Mesothelial cell of epicardium (in vitro differentiated cells): ENCODE measurements at places on chromosomes 2 and 18.

DNA sequence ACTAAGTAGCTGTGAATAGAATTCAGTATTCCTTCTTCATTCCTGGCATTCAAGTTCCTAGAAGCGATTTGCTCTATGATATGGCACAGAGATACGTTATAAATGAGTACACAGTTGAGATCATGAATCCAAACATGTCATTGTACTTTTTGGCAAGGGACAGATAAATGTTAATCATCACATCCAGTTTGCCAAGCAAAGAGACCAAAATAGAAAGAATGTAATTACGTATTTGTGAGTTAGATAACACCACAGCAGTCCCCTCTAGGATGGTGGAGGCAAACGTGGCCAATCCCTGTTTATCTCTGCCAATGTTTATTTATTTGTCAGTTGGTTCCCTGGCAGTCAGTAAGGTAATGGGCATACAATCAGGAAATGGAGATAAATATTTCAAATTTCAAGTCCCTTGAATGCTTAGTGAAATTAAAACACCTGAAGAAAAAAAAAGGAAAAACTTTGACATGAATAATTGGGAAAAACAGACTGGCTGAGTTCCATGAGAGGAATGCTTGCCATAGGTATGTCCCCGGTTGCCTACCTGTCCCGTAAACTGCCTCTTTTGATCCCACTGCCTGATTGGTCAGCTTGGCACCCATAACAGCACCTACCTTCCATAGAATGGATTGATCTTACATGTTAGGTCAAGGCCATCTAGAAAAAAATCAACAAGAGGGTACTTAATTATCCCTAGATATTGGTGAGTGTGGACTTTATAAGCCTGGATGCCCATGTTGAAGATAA lies 451.1 kb upstream of the NETO1 start:
- no peak for DNase-seq

DNA sequence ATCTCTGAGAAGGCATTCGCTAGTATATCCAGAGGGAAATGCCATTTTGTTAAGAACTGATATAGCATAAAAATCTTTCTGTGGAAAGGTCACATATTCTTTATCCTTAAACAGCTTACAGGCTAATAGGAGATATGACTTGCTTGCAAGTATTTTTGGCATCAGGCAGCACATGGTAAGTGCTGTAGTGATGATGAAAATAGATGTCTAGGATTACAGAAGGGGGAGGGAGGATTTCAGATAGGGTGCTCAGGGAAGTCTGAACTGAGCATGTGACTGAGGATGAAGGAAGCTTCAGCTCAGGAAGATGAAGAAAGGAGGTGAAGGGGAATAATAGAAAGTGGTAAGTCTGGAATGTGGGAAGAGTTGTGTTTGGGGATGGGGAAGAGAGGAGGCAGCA lies 158.5 kb upstream of the NOSTRIN start:
- no peak for DNase-seq

GRCh38 chr2:80028051-80028450 lies 276.5 kb downstream of the LRRTM1 start:
- DNase-seq = no peak

- DNase-seq = no peak
Observed at GRCh38 chr2:33421820-33422219, 54.6 kb upstream of the RASGRP3 start.

DNA sequence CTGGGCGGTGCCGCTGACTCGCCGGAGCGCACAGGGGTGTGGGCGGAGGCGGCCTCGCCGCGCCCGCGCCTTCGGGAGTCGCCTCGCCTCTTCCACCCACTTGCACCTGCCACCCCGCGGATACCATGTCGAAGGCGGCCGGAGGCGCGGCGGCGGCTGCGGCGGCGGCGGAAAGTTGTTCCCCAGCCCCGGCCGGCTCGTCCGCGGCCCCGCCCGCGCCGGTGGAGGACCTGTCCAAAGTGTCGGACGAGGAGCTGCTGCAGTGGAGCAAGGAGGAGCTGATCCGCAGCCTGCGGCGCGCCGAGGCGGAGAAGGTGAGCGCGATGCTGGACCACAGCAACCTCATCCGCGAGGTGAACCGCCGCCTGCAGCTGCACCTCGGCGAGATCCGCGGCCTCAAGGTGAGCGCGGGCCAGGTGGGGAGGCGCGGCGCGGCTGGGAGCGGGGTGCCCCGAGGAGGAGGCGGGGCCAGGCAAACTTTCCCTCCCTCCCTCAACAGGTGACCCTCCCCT lies 766 bp downstream of the CCDC85A start:
- peak; percentile 53 for DNase-seq

- DNase-seq = no peak
Observed at GRCh38 chr18:32302806-32303205, 113.0 kb downstream of the MEP1B start.

GRCh38 chr18:6311456-6312215 lies 103.1 kb downstream of the L3MBTL4 start:
- DNase-seq = no peak

DNA sequence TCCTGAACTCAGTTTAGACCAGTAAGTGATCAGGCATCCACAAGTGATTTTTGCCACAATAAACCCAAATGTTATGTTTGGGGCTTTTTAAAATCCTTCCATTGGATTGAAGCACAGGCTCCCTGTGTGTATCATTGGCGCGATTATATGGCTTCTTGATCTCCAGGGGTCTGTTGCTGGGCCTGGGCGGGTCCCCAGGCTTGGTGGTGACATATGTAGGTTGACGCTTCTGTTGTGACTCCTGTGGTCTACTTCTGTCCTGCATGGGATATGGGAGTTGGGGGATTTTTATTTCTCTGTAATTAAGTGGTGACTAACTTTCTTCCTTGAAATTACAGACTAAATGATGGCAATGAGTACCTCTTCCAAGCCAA lies 56.2 kb upstream of the EML6 start:
- DNase-seq = no peak

DNA sequence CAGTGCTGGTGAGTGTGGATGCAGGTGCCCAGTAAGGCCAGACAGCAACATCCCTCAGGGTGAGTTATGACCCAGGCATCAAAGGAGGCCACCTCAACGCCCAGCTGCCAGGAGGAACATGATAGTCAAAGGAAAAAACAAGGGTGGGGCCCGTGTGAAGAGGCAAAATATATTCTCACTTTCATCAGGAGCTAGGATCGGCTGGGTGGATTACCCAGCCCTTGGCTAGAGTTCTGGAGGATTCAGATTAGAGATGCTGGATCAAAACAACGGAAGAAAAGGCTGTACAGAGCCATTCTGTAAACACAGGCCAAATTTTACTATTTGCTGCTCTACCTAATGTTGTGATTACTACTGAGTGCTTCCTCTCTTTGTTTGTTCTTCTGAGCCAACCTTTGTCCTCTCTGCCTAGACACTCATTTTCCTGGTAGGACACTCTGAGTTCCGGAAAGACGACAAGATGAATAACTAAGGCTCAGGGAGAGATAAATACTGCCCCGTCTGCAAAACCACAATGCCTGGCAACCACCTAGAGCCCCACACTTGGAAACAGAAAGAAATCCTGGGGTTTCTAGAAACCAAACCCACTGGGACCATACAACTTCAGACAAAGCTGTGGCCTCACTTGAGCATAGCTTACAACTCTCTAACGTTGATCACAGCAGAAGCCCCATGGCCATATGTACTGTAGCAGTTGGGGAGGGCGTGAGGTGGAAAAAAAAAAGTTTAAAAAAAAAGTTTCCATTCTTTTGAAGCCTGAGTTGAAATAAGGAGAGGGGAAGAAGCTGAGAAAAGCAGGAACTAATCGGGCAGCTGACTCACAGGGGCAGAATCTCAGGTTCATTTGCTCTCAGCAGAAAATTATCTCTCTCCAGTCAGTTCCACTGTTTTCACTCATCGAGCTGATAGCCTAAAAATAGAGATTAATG lies 17.8 kb upstream of the PMAIP1 start:
- DNase-seq = no peak

- no peak for DNase-seq
Observed at GRCh38 chr2:212364112-212364985, 174.3 kb downstream of the ERBB4 start.

DNA sequence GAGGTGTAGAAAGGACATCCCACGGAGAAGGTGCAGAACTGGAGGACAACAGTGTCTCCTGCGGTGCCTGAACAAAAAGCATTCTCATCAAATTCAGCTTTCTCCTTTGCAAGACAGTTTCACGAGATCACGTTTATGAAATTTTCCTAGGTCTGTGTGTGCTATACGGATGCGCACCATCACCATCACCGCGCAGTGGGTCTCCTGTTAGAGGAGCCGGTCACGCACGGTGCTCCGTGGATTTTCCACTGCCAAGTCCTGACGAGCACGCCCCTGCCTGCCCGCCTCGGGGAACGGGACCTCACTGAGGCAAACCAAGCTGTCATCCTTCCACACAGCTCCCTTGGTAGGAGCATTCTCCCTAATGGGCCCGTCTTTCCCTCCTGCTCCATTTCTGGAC lies 140.4 kb upstream of the TPO start:
- no peak for DNase-seq

DNA sequence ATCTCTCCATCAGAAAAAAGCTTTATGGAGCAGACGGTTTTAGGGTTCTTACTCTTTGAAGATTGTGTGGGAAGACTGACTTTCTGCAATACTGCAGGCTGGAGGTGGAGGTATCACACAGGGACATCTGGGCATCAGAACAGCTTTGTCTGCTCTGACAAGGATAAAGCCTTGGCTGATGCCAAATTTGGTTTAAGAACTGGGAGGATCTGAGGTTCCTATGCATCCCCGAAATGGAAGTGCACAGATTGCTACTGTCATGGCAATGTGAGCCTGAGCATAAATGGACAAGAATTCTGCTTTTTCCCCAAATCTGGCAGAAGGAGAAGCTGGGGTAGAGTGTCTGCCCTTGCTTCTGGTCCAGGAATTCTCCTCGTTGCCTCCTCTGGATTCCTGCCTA lies 424.3 kb downstream of the SLC4A3 start:
- DNase-seq = no peak

DNA sequence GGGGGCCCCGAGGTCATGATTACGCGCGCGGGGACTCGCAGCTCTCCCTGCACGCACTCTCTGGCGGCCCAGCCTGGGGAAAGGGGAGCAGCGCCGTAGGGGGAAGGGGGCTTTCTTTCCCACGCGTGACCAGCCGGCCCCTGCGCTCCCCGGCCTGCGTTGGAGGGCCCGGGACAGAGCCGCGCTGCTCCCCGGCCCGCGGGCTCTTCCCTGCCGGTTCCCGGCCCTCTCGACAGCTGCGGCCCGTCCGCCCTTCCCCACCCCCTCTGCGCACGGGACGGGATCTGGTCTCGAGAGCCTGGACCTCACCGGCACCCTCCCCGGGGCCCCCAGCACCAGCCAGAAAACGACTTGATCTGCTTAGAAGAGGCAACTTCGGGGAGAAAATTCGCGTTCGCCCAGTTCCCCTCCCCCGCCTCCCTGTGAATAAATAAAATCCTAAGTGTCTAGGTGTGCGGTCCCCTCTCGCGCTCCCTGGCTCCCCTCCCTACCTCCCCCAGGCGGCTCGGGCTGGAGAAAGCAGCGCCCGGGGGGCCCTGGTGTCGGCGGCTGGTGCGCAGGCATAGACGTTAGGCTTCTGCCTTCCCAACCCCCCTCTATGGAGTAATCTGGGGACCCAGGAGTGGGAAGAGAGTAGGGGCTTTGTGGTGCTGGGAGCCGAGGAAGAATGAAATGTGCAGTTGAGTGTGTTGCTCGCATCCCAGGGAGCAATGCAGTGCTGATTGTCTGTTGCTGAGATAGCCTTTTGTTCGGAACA lies 803 bp upstream of the FIGN start:
- peak; percentile 65 for DNase-seq

DNA sequence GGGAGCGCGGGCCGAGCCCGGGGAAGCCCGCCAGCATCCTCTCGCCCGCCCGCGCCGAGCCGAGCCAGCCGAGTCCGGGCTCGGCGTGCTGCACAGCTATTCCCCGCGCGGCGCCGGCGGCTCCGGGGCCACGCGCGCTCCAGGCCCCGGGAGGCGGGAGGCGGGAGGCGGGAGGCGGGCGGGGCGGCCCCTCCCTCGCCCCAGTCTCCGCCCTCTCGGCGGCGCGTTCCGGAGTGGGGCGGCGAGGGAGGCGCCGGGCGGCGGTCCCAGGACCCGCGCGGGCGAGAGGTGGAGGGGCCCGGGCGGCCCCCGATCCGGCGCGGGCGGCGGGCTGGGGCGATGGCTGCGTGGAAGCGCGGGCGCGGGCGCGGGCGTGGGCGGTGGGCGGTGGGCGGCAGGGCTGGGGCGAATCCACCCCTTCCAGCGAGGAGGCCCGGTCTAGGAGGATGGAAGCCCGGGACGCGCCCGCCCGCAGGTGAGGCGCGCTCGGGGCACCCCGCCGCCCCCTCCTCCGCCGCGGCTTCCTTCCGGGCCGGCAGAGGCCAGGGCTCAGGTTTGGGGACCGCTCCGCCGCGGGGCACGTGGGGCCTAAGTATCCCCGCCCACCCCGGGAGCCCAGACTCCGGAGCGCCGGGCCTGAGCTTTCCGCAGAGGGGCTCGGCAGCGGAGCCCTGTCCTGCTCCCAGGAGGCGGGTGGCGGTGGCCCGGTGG lies at the start of gene ADCY3:
Gene ADCY3 (minus strand): TSS at position 140 of the 711 bp plus-strand sequence. CDS start 1,250 bp downstream, outside the sequence.
- DNase-seq = peak; percentile 64

GRCh38 chr2:1222056-1222455 lies 191.2 kb upstream of the TPO start:
- no peak for DNase-seq

DNA sequence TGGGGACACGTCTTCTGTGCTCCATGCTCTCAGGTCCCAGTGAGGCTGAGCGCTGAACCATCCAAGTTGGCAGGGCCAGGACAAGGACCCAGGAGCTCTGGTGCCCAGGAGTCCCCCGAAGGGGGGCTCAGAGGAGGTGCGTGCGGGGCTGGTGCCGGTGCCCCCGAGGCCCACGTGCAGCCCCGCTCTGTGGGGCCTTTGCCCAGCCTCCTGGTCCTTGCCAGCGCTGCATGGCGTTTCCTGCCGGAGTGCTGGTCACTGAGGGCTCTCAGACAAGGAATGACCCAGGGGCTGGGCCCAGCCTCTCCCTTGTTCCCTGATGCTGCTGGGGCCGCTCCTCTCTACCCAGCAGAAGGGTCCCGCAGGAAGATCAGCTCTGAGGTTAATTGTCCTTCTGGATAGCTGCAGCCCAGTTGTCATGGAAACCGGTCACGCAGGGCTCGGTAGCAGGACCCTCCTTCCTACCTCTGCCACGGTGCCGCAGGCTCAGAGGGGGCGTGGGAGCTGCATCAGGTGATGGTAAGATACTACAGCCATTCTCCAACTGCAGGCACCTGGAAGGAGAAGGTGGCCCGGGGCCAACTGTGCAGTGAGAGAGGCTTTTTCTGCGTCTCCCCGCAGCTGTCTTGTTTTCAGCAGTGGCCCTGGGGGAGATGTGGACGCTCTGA lies 64.5 kb downstream of the RRM2 start:
- DNase-seq = no peak

GRCh38 chr2:8000870-8001269 lies 681.0 kb upstream of the ID2 start:
- DNase-seq = no peak
